ENCODE measurements at places on chromosomes 2 and 18. TPM values are rescaled to one million over a fixed set of nuclear protein-coding genes. Genes with fewer than 3 reads are reported as not detected.
A peak's percentile ranks its signal among the peaks of the same experiment; 100 is the strongest.

The SETBP1 gene
- total RNA-seq: 16.2 TPM

The TNS1 gene
- 39.0 TPM for total RNA-seq

The MATN3 gene
- total RNA-seq: not detected

The UGT1A4 gene
- not detected for total RNA-seq

The IL1F10 gene
- total RNA-seq: not detected

The TOGARAM2 gene
- 3.5 TPM for total RNA-seq

The APOB gene
- total RNA-seq: under 0.01 TPM

The EVA1A gene
- total RNA-seq: not detected

The FASTKD2 gene
- 26.7 TPM for total RNA-seq

The COLEC12 gene
- 0.27 TPM for total RNA-seq

The ACMSD gene
- total RNA-seq: not detected

The PID1 gene
- not detected for total RNA-seq

The B3GNT7 gene
- total RNA-seq: 2.7 TPM

The CFAP65 gene
- not detected for total RNA-seq

The UGT1A10 gene
- under 0.01 TPM for total RNA-seq

- DNase-seq: no peak
Observed at GRCh38 chr18:77300579-77300978, 50.9 kb downstream of the GALR1 start.

- peak; percentile 85 for DNase-seq
Observed at GRCh38 chr2:238370823-238371372, 50.6 kb downstream of the TRAF3IP1 start.

DNA sequence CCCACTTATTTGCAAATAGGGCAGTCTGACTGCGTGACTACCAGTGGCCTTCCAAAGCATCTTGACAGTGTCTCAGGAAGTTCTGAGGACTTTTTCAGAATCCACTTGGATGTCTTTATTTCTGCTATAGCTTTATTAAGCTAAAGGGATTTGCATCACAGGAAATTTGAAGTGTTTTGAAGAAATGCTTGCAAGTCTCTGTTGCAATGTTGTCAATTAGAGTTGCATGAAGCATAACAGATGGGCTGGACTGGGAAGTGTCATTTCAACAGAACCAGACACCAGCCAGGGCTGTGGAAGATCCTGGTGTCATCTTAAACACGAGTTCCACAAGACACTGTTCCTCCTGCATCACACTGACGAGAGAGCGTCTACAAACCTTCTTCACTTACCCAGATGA lies 224.5 kb downstream of the EN1 start:
- no peak for DNase-seq

- DNase-seq: no peak
Observed at GRCh38 chr2:178874529-178875240, 67.5 kb upstream of the TTN start.

GRCh38 chr2:101830146-101830545 lies 132.6 kb downstream of the MAP4K4 start:
- DNase-seq: no peak

- DNase-seq: no peak
Observed at GRCh38 chr2:230990899-230991150, 5.1 kb upstream of the SPATA3 start.

DNA sequence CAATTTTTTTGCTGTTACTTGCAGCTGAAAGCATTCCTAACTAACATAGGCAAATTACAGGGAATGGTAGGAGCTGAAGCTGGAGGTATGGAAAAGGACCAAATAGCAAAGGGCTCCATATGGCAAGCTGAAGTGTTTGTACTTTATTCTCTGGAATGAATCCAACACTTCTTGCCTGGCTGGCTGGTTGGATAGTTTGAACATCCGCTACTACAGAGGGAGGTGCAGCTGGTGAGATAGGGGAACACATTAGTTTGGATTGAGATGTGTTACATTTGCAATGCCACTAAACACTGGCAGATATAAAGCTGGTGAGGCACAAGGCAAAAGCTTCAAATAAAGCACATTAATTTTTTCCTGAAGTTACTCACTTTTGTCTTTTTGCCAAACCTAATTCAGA lies 291.5 kb downstream of the SP3 start:
- no peak for DNase-seq

GRCh38 chr2:98455494-98455976 lies 10.9 kb downstream of the INPP4A start:
- DNase-seq: no peak

DNA sequence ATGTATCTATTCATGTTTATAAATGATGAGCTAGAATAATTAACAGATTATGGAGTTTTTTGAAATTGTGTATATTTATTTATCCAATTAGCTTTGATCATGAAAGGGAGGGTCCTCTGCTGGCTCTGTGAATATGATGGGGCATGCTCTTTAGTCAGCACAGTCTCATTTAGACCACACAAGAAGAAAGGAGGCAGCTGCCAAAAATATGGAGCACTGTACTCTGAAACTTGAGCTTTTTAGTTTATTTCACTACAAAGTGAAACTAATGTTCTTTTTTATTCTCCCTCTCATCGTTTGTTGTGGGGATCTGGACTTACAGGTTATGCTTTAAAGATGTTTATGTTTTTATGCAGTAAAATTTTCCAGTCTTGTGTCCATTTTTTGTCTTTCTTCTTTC lies 266.9 kb upstream of the GULP1 start:
- no peak for DNase-seq

DNA sequence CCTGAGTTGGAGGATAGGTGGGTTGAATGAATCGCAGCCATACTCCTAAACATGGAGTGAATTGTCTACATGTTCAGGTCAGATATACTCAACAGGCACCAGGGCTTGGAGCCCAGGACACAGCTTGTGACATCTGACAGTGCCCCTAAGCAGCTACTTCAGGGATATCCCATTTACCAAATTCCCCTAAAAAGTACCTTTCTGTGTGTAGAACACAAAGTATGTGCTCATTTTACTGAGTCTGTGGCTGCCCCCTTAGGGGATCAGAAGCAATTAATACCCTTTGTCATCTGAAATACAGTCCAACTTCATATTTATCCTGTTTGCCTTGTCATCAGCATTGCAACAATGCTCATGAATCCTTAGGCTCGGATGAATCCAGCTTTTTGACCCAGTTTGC lies 20.8 kb downstream of the TNFRSF11A start:
- DNase-seq: no peak

GRCh38 chr2:21860907-21861306 lies 737.1 kb downstream of the TDRD15 start:
- no peak for DNase-seq

- no peak for DNase-seq
Observed at GRCh38 chr2:70615222-70615621, 61.6 kb upstream of the TGFA start.

GRCh38 chr2:170517538-170517937 lies 197.6 kb upstream of the SP5 start:
- peak; percentile 22 for DNase-seq

GRCh38 chr2:68819556-68819955 lies 51.6 kb downstream of the BMP10 start:
- DNase-seq: no peak

GRCh38 chr2:219641390-219642068 lies 14.1 kb downstream of the SLC4A3 start:
- no peak for DNase-seq

GRCh38 chr18:79768745-79769144 lies 29.0 kb upstream of the KCNG2 start:
- no peak for DNase-seq

GRCh38 chr2:222296911-222297599 lies 1.7 kb downstream of the PAX3 start:
- DNase-seq: no peak

GRCh38 chr2:130846686-130847375 lies 10.1 kb downstream of the ARHGEF4 start:
- DNase-seq: no peak

- DNase-seq: no peak
Observed at GRCh38 chr2:29113891-29114321, 1.3 kb upstream of the CLIP4 start.

GRCh38 chr2:78644854-78645253 lies 380.6 kb upstream of the REG3G start:
- no peak for DNase-seq

DNA sequence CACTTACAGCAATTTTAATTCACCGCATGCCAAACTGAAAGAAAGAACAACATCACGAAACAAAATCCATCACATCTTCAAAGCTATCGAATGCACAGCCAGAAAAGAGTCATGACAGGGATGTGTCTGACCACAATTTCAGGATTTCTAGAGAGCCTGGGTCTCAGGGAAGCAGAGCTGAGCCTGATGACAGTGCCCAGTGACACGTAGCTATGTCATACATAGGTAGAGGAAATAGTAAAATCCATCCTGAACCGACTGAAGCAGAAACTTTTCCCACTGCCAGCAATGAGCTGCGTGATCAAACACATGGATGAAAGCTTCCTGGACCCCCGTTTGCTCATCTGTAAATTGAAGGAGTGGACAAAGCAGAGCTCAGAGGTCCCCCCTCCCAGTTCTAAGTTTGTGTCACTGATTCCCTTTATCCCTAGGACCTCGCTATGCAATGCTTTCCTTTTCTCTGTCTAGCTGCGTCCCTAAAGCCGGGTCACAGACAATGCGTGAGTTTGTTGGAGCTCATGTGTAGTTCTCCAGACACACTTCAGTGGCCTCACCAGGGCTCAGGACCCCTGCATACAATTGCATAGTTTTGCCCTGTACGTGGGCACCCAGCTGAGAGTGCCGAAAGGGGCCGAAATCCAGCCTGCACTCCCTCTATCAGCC lies 37.6 kb downstream of the CCBE1 start:
- no peak for DNase-seq

DNA sequence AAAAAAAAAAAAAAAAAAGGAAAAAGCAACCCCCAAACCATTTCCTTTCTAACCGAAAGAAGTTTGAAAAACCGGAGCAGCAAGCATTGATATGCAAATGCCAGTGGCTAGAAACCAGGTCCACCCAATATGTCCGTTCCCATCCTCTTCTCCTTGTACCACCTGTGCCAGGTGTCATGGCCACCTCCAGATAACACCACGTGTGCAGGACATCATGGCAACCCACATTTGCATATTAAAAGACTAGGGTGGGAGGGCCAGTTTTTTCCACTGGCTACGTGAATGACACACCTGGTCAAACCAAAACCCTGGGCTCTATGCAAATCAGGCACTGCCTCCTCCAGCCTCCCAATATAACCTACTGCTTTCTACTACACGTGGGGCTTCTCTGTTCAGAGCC lies 303.3 kb upstream of the GULP1 start:
- no peak for DNase-seq

GRCh38 chr2:232549655-232550353 lies 553 bp downstream of the TIGD1 start:
- DNase-seq: no peak

GRCh38 chr2:129554373-129554772 lies 425.1 kb upstream of the RAB6C start:
- no peak for DNase-seq

GRCh38 chr2:127183771-127184170 lies 36.3 kb downstream of the CYP27C1 start:
- no peak for DNase-seq

Data from hematopoietic multipotent progenitor cell (in vitro differentiated cells).